ENCODE measurements at places on chromosomes 3 and 15.

GRCh38 chr3:3288255-3288654, 108.8 kb upstream of the CRBN start:
- no peak for DNase-seq

- no peak for DNase-seq
These were observed 80.0 kb downstream of the COL6A5 start for GRCh38 chr3:130425484-130425883.

DNA sequence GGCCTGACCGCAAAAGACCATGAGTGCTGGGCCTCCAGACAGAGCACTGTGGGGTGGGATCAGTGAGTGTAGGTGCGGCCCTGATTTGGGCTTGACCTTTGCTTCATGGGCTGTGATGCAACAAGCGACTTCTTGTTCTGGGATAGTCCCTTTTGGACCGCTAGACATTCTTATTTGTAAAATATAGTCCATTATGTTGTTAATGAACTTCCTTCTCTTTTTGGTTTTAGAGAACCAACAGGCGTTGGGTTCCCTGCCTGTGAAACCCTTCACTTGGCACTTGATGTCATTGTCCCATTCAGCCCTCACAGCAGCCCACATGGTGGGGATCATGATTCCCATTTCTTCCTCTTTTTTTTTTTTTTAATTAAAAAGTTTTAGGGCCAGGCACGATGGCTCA, 15.8 kb upstream of the TRH start:
- no peak for DNase-seq

DNA sequence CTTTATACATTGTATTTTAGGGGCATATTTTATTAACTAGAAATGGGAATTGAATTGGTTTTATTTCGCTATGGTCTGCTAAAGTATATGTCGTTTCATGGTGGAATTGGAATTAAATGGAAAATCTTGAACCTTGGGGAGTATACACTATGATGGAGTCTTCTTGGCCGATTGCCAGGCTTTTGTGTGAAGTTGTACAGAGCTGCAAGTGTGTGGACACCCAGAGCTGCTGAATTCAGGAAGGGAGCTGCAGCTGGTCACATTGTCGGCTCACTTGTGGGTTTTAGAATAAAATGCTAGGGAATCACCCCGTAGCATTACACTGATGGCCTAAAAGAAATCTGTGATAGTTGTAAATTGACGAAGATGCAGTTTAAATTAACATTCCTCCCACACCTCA, 35.1 kb downstream of the USP3 start:
- no peak for DNase-seq

GRCh38 chr15:94119298-94119811, 112.0 kb upstream of the MCTP2 start:
- no peak for DNase-seq

DNA sequence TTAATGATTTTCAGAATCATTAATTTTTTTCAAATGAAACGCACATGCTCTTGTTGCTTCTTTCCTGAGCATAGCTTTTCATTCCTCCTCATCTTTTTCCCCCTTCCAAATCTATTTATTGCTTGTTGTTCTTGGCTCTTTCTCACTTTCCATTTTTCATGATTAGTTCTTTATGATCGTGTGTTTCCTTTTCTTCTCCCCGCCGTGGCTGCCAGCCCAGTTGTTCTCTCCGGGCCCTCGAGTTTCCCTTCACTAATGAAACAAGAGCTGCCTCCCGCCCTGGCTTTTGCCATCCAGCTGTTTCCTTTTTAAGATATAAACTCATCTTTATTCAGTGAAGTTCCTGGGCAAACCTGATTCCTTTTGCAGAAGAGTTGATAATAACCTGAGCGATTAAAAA, 170.2 kb upstream of the NR2F2 start:
- DNase-seq: no peak

DNA sequence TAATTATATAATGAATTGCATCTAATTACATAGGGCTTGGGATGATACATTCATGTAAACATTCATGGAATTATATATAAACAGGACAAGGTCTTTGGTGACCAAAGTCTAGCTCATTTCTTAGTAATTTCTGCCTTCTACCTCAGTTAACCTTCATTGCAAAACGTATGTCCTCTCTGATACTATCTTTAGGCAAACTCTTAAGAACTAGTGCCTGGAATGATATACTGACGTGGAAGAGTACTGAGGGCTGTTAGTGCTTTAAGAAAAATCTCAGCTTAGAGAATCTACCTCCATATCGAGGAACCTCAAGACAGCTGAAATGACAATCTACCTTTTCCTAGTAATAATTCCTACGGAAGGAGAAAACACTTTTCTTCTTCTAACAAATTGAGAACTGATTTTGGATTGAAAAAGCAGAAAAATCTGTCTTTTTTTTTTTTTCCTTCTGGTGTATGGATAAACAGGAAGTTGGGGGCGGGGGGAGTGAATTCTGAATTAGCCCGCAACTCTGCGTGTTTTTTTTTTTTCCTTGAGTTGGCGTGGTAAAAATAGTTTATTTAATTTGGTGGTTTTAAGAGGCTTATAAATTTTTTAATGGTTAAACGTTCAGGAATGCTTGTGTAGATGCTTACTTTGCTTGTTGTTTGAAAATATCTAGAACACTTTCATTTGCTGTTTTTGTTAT, 43.2 kb downstream of the RARB start:
- DNase-seq: no peak

- DNase-seq: no peak
These were observed 192.6 kb downstream of the MEX3B start for GRCh38 chr15:81853150-81853748.

- no peak for DNase-seq
These were observed 28.3 kb downstream of the SLC2A2 start for GRCh38 chr3:170997961-170998913.

GRCh38 chr15:67744331-67745072, 80.8 kb upstream of the SKOR1 start:
- DNase-seq: no peak

DNA sequence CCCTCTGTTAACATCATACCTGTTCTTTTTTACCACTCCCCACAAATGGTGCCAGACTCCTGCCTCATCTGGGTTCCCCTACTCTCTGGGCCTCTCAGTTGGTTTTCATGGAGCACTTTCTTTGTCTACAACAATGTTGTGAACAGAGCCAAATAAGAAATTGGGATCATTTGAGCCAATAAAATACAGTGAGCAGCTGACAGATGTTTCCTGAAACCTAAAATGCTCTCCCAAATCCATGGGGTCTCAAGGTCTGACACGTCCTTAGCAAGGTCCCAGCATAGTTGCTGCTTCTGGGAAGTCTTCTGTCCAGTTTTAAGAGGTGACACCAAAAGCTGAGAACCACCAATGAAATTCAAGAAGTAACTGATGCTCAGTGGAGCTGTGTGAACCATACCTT, 1.7 kb downstream of the NMNAT3 start:
- no peak for DNase-seq

DNA sequence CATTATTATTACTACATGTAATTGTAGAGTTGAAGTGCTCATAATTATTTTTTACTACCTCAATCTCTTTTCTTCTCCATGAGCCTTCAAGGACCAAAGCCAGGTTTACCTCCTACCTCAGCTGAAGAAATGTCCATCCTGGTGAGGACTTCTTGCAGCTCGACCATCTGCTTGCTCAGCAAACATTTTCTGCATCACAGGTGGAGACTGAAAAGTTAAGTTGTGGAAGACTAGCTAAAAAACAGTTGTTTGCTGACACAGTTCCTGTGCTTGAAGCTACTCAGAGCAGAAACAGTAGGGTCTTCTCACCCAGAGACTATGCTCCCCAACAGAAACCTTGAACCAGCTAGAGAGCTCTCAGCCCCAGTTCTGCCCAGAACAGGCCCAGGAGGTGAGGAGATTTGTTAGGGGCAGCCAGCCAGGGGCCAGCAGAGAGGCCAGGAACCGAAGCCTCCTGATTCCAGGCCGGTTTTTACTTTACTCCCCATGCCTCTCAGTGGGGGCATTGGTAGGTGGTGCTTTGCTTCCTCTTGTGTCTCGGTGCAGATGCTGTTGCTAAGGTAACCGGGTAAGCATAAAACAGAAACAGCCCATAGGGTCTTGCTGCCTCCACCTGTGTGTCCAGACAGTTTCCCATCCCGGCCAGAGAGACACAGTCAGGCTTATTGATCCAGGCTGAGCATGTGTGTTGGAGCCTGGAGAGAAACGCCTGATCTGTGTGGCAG, 54.9 kb downstream of the CCNL1 start:
- DNase-seq: no peak

GRCh38 chr15:60026555-60026954, 22.4 kb downstream of the FOXB1 start:
- no peak for DNase-seq

DNA sequence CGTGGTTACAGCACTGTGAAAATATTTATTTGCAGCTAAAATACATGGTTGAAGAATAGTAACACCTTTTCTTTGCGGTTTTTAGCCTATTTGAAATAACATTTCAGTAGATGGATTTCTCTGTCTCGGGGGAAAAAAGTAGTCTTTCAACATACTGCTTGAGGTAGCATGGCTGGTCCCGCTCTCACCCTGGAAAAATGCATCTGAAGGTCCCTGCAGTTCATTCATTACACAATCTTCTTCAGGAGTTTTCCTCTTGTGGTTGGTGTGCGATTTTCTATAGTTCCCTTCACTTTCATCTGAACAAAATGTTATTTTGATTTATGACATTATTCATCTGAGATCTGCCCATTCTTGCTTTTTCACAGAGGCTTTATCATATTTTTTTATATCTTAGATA, 75.9 kb downstream of the STRIT1 start:
- no peak for DNase-seq

DNA sequence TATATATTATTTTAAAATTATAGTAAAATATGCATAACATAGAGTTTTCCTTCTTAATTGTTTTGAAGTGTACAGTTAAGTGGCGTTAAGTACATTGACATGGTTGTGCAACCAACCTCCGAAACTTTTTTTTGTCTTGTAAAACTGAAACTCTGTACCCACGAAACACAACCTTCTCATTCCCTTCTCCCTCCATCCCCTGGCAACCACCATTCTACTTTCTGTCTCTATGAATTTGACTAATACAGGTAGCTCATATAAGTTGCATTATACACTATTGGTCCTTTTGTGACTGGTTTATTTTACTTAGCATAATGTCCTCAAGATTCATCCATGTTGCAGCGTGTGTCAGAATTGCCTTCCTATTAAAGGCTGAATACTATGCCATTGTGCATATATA, 179.4 kb downstream of the SATB1 start:
- DNase-seq: no peak

- no peak for DNase-seq
These were observed 152.6 kb upstream of the UMPS start for GRCh38 chr3:124577494-124578167.

DNA sequence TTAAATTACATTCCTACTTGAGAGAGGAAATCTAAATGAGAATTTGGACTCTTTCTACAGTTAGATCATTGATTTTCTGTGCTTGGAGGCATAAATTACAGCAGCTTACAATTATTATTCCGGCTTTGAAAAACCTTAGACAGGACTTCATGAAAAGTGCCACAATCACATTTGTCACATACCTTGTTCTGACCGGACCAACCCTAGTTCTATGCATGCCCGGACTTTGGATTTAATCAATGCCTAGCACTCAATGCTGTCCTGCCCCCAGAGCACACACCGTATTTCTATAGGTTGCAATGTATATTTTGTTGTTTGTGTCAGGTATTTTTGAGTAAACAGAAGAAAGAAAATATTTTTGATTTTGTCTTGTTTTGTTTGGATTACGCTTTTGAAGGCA, 424.7 kb upstream of the PDZRN3 start:
- no peak for DNase-seq

- no peak for DNase-seq
These were observed 19.8 kb downstream of the C3orf62 start for GRCh38 chr3:49257187-49257586.

DNA sequence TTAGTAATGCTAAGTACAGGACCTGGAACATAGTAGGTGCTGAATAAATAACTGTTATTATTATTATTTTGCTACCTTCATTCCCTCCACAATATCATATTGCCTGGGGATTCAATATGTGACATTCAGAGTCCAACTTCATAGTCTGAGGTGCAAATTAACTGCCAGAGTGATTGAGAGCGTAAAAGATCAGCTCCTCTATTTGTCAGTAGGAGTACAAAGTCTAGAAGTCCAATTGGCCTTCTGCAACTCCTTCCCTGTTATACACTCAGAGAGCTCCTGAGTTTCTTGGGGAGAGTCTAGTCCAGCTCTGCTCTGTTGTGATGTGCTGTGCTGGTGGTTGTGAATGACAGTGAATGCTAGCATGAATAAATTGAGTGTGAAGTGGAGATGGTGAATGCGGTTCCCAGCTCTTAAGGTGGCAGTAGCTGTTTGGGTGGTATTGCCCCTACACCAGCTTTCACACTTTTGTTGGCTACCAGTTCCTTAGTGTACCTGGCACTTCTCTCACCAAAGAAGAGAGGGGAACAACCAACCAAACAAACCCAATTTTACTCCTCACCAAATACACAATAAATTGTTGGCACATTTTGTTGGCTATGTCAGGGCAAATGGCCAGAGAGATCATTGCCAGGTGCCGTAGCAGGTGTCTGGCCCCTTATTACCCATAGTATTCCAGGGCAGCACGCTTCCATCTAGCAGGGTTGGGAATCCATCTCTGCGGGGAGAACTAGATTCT, 270.1 kb upstream of the TBL1XR1 start:
- no peak for DNase-seq

GRCh38 chr15:98767692-98768091, 119.4 kb downstream of the IGF1R start:
- no peak for DNase-seq

GRCh38 chr3:86988235-86988634, 2.7 kb downstream of the VGLL3 start:
- no peak for DNase-seq

DNA sequence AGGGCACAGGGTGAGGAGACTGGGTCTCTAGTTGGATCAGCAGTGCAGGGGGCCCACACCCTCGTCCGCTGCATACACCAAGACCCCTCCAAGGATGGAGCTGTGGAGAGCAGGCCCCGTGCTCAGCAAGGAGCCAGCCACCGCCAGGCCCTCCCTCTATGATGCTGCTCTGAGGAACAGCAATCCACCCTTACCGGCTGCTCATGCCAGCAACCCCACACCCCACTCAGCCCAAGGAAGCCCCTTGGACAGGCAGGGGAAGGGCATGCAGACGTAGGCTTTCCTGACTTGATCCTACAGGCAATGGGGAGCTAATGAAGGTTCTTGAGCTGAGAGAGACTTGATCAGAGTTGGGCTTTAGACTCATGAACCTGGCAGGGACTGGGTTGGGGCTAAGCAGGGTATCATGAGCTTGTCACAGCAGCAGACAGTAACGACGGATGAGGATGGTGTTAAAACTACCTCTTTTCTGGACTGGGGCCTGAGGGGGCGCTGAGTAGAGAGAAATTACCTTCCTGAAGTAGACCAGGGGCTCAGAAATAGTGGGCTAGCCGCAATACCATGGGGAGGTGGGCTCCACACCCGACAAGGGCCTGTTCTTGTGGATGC, 50.5 kb upstream of the FGD5 start:
- DNase-seq: no peak

- no peak for DNase-seq
These were observed 55.0 kb upstream of the NR2E3 start for GRCh38 chr15:71755092-71755970.
